Stimulated activated CD8-positive, alpha-beta memory T cell treated with anti-CD3 and anti-CD28 coated beads, Interleukin-15, amount 100 ng/mL, for 4 hours (primary cell): ENCODE measurements at places on chromosomes 1 and 21.
A peak's percentile ranks its signal among the peaks of the same experiment; 100 is the strongest.

- no peak for DNase-seq
Measured at GRCh38 chr1:19042675-19043578, 86.5 kb upstream of the IFFO2 start.

- no peak for DNase-seq
Measured at GRCh38 chr1:55049914-55050278, 10.5 kb downstream of the PCSK9 start.

- no peak for DNase-seq
Measured at GRCh38 chr1:115284209-115284608, 53.8 kb downstream of the NGF start.

DNA sequence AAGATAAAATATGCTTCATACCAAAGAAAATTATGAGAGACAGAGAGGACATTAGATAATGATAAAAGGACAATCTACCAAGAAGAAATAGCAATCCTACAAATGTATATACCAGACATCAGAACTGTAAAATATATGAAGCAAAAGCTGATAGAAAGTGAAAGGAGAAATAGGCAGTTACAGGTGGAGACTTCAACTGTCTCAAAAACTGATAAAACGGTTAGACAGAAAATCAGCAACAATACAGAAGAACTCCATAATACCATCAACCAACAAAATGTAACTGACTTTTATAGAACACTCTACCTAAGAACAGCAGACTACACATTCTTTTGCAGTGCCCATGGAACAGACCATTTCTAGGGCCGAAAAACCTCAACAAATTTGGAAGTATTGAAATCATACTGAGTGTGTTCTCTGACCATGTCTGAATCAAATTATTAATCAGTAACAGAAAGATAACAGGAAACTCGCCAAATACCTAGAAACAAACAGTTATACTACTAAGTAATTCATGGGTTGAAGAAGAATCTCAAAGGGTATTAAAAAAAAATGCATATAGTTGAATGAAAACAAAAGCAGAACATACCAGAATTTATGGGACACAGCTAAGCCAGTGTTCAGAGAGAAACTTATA is 132.1 kb downstream of the RPS6KC1 start:
- no peak for DNase-seq

GRCh38 chr21:21682172-21682571 is 684.0 kb downstream of the NCAM2 start:
- DNase-seq, result no peak

GRCh38 chr1:15261155-15262002 is 14.4 kb downstream of the FHAD1 start:
- peak; percentile 10 for DNase-seq

DNA sequence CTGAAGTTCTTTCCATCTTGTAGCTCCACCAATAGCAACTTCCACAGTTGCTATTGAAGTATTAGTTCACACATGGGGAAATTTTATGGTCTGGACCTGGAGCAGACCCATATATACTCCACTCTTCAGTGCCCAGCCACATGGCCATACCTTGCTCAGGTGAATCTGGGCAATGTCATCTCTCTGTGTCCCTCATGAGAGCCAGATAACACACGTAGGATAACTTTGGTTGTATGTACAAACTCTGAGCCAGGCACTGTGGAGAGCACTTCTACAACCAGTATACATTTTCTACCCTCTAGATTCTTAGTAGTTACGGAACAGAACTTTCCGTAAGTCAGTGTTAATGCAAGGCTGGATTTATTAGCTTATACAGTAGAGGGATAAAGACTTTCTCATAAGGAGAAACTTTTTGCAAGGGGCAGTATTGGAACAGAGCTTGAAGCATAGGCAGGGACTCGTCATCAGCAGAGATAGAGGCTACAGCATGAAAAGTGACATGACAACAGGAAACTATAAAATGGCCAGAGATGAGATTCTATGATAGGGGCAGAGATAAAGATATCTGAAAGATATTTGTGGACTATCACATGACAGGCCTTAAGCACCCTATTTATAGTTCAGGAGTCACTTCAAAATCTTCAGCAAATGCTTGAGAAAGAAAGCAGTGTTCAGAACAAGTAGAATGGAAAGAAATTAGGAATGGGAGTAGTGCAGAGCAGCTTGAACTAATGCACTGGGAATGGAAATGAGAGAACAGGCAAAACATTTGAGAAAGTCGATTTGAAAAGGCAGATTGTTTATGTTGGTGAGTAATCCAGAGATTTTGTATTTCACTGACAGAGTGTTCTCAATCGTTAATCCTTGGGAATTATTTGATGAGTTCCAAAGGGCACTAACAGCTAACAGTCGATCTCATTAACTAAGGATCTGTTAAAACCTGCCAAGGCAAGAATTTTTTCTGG is 481.8 kb downstream of the USP25 start:
- no peak for DNase-seq

- no peak for DNase-seq
Measured at GRCh38 chr1:89484092-89485038, 40.3 kb upstream of the LRRC8B start.

- no peak for DNase-seq
Measured at GRCh38 chr1:9438431-9439073, 100.7 kb upstream of the SLC25A33 start.

GRCh38 chr1:57195436-57195941 is 228.4 kb downstream of the DAB1 start:
- DNase-seq, result no peak
